ENCODE measurements at places on chromosomes 12 and 14.

GRCh38 chr12:119512772-119513497 lies 80.6 kb upstream of the TMEM233 start:
- peak; percentile 48 for DNase-seq

DNA sequence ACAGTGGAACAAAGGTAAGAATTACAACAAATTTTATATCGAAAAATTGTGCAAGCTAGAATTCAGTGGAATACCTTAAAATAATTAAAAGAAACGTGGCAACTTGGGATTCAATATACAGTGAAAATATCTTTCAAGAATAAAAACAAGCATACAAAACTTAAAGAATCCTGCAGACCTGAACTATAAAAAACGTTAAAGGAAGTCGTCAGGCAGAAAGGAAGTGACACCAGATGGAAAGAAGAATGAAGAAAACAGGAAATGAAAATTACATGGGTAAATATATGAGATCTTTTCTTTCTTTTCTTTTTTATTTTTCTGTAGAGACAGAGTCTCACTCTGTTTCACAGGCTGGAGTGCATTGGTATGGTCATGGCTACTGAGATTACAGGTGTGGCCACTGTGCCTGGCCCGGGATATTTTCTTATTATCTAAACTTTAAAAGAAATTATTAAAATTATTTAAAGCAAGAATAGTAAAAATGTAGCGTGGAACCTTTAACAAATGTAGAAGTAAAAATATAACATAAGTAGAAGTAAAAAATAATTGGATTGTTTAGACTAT lies 4.7 kb downstream of the MGP start:
- DNase-seq, result no peak

GRCh38 chr12:9648701-9649531 lies 20.6 kb upstream of the CLEC2D start:
- DNase-seq, result no peak

GRCh38 chr12:115174920-115175319 lies 490.9 kb upstream of the TBX3 start:
- no peak for DNase-seq

GRCh38 chr12:117367006-117367638 lies 5.7 kb upstream of the NOS1 start:
- DNase-seq, result peak; percentile 79

- peak; percentile 11 for DNase-seq
Measured at GRCh38 chr12:91630596-91631293, 448.1 kb upstream of the DCN start.

- DNase-seq, result peak; percentile 74
Measured at GRCh38 chr12:63206909-63207308, 55.9 kb upstream of the AVPR1A start.

GRCh38 chr14:86858031-86858430 lies 1135.0 kb downstream of the GALC start:
- DNase-seq, result no peak

DNA sequence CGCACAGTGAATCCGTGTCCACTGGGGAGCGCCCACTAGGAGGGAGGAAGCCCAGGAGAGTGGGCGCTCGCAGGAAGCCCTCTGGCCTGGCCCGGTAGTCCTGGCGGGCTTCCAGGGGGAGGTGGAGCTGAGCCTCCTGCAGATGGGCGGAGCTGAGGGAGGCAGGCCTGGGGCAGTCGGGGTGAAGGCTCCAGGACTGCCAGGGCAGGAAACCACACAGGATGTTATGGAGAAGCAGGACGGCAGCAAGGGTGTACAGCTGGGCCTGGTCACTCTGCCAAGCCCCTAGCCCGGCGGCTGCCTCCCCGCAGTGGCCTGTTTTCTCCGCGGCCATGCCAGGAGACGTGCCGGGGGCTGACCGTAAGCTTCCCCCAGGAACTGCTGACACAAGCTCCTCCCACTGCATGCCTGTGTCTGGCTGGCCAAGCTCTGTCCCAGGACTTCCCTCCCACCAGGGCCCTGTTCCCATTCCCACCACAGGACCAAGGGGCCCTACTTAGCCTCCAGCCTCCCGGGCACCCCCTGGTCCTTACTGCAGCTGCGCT lies 143.4 kb upstream of the C14orf180 start:
- DNase-seq, result peak; percentile 70

- DNase-seq, result no peak
Measured at GRCh38 chr12:3155702-3156370, 78.7 kb downstream of the TSPAN9 start.

DNA sequence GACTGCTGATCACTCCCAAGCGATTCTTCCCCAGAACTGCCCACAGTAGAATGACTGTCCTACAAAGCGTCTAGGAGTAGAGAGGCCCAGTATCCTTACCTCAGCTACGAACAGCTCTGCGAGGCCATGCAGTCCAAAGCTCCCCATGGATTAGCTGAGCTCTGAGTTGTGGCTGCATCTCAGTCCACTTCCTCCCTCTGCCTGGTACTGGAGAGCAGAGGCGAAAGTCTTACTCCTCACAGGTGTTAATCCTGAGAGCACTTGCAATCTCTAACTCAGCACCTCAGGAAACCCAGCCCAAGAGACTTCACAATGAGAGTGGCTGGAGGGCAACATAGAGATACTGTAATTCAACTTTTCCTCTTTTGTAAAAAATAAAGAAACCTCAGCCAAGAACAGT lies 493.1 kb downstream of the BCAT1 start:
- no peak for DNase-seq

GRCh38 chr12:94429633-94430032 lies 30.0 kb downstream of the CEP83 start:
- peak; percentile 23 for DNase-seq

DNA sequence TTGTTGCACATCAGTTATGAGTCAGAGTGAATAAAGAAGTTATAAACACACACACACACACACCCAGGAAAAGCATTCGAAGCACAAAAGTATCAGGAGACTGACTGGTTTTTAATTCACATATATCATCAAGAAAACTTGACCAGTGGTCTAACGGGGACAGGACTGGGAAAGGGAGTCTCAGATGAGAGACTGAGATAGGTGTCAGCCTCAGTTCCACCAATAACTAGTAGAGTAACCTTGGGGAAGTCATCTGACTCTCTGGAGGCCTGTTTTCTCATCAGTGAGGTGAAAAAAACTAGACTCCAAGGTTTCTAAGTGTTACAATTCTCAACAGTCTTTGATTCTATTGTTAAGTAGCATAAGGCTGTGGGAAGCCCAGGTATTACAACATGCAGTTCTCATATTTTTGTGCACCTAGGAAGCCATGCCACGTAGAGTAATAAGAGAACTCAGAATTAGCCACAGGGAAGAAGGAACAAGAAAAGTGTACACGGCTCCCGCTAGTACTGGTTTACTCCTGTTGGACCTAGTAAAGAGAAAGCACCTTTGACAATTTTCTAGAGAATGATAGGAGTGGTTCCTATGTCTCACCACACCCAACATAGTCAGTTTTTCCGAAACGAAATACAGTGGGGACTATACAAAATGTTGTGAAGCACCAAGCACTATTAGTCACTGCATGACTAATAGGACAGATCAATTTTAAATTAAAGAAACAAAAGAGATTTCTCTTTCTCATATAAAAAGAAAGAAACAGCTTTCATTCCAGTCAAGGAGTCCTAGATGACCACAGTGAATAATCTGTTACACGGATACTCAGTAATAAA lies 5.0 kb downstream of the PPTC7 start:
- peak; percentile 62 for DNase-seq

GRCh38 chr12:77042833-77043232 lies 22.5 kb downstream of the E2F7 start:
- DNase-seq, result no peak

DNA sequence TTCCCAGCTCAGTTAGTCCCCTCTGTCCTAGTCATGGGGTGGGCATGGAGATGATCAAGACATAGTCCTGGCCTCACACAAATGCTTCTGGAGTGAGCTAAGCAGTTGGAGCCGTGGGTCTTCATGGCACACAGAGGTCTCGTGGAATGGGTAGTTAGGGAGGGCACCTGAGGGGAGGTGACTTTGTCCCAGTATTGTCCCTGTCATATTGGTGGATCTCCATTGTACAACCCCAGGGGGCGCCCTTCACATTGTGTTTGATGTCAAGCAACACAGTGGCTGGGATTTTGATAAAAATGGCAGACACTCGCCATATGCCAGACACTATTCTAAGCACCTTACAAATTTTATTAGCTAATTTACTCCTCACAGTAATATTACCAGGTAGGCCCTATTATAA lies 175.4 kb upstream of the LHX5 start:
- DNase-seq, result peak; percentile 50

DNA sequence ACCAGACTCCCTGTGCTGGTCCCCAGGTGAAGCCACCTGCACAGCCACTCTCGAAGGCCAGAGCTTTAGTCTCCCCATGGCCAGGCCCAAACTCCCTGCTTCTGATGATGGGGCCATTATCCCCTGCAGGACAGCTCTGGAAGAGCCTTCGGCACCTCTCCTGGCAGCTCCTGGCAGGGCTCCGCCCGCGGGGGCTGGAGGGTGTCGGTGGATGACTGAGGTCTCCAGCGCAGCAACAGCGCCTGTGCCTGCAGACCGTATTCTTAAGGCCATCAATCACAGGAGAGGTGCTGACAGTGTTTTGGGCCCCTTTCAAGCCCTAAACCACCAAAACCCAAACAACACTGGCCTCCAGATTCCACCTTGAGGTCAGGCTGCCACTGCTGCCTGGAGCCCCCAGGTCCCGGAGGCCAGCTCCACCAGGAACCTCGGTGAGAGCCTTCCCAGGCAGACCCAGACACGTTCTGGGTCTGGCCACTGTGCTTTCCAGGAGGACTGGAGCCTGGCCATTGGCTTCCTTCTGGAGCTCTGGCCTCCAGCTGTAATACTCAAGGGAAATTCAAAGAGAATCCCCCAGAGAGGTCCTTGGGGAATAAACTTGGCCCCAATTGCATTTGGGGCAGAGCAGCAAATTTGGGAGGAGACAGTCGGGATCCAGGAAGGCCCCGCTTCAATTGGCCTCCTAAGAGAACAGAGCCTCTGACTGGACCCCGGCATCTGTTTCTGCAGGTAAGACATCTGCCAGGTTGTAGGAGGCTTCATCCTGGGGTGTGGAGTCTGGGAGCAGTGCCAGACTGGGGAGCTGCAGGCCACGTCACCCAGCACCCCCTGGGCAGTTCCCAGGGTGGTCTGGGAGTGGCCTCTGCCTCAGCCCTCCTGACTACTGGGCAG lies 210.6 kb upstream of the RTL1 start:
- no peak for DNase-seq

- DNase-seq, result no peak
Measured at GRCh38 chr14:86574051-86574777, 1044.3 kb downstream of the FLRT2 start.

GRCh38 chr14:100093319-100093718 lies 28.1 kb downstream of the EVL start:
- no peak for DNase-seq

- DNase-seq, result no peak
Measured at GRCh38 chr14:59273737-59274136, 85.3 kb downstream of the DAAM1 start.

DNA sequence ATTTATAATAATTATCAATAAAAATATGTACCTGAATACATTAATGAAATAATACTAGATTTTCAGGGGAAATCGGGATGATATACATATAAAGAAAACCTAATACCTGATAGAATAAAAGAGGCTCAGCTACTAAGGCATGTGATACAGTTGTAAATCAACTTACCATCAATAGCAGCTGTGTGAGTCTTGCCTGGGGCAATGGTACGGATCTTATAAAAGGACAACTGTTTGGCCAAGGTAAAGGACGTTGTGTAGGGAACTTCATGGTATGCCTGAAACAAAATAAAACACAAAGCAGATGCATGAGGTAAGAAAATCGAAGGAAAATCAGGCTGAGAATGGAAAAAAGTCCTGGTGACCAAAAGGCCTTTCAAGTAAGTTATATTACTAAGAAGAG lies 25.4 kb downstream of the NEK9 start:
- DNase-seq, result no peak

DNA sequence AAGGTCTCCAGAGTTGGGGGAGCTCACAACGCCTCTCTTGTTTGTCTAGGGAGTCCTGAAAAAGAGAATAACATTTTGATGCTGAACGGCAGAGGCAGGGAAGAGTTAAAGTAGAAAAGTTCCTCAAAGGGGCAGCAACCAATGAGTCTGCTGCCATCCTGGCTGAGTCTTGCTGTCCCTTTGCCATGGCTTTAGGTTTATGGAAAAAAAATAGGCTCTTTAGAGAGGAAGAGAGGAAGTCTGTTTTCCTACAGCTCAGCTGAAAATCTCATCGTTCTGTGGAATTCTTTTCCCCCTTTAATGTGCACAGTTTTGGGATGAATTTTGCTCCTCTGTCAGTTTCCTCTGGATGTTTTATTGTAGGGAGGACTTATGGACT lies 314.8 kb upstream of the TBX3 start:
- DNase-seq, result no peak

GRCh38 chr12:29270446-29270845 lies 110.5 kb downstream of the ERGIC2 start:
- no peak for DNase-seq

GRCh38 chr12:105822131-105823105 lies 316.3 kb downstream of the NUAK1 start:
- no peak for DNase-seq

DNA sequence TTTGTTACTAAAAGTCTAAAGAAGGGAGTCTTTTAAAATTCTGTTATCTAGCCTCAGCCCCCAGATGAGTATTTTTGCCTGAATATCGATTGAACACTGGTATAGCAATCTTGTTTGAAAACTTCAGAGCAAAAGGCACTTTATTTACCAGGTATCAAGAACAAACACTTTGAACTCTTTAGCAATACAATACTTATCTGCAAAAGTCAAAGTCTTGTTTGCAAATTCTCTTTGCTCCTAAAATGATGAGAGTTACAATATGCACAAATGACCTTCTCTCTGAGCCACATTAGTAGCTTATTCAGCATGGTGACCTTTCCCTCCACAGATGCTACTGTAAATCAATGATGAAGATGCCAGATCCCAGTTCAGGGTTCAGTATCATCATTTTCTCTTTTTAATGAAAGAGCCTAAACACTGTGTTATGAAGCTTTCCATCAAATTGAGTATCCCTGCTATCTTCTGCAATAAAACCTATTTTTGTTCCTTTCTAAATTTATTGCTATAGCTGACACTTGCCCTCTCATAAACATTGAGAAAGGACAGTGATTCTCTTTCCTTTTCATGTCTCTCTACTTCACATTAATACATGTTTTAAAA lies 752.7 kb upstream of the MGAT4C start:
- no peak for DNase-seq

- no peak for DNase-seq
Measured at GRCh38 chr14:29645117-29645516, 282.5 kb downstream of the PRKD1 start.

DNA sequence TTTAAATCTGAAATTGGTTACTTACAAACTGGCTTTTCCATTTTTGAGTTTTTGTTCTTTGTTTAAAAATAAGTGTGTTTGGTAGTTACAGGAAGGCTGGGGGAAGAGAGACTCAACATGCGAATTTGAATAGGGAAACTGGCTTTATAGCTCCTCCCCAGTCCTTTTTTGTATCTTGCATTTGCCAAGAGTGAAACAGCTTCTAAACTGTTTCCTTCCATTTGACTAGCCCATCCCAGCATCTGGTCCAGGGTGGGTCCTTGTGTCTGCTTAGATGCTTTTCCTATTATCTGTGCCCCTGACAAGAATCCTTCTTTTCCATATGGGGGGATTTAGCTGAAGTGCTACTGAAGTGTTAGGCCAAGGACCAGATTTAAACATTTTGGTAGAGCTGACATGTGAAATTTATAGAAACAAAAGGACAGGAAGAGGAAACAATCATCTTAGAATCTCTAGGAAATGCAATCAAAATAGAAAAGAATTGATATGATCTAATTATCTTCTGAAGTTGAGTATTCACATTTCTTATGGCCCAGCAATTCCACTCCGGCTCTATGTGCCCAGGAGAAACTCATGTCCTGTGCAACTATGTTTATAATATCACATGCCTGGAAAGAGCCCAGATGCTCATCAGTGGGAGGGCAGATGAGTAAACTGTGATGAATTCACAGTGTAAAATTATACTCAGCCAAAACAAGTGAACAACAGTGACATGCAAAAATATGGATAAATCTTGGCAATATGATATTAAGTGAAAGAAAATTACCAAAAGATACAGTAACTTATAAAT lies 7.4 kb downstream of the SMOC1 start:
- DNase-seq, result no peak

Data from hematopoietic multipotent progenitor cell treated with erythropoietin and hydrocortisone succinate and interleukin-3 and kit ligand, for 4 days (in vitro differentiated cells).